GM13977 (cell line): ENCODE measurements at places on chromosomes 13 and 19.

DNA sequence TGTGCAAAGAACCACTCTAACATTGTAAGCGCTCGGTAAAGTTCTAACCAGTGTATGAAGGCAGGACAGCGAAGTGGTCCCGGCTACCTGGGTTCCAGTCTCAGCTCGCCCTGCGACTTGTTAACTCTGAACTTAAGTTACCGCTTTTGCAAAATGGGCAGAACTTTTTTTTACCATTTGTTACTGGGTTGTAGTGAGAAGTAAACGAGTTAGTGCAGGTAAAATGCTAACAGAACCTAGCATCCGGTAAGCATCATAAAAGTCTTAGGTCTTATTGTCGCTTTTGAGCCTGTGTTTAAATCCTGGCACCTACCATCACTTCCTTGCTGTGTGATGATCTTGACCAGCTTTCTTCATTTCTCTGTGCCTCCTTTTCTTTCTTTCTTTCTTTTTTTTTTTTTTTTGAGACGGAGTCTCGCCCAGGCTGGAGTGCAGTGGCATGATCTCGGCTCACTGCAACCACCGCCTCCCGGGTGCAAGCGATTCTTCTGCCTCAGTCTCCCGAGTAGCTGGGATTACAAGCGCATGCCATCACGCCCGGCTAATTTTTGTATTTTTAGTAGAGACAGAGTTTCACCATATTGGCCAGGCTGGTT is 734 bp upstream of the TRMT1 start:
- DNase-seq: no peak

DNA sequence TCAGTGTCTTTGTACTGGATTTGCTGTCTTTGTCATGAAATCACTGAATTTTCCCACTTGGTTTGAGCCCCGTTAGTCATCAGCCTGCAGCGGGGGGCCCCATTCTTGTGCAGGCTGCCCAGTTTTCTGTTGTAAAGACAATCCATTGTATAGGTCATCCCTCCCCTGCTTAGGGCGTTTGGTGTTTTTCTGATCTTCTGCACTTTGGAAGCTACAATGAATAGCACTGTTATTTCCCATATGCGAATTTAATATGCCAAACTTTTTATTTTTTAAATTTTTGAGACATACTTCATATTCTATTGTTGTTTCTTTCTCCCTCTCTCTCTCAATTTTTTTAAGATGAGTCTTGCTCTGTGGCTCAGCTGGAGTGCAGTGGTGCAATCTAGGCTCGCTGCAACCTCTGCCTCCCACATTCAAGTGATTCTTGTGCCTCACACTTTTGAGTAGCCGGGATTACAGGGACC is 9.0 kb downstream of the SLC27A1 start:
- peak; percentile 3 for DNase-seq

DNA sequence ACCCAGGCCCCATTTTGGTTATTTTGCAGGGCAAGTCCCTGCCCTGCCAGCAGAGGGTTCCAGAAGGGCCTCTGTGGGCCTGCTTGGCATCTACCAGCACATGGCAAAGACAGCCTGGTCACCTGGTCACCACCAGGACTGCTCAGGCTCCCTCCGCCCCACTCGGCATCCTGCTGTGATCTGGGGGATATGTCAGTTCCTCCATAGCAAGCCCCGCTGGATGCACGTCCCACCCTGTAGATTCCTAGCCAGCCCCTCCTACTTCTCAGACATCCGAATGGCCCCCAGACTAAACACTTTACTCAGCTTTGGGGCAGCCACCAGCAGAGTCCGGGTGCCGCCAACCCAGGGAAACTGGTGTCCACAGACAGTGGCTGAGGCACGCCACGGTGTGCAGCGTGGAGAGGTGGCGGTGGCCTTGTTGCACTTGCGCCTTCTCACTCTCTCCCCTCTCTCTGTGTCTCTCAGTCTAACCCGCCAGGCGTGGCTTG is 31.8 kb upstream of the USE1 start:
- DNase-seq: no peak

- peak; percentile 89 for DNase-seq
Measured at GRCh38 chr19:8580710-8581281, 3.6 kb upstream of the MYO1F start.

DNA sequence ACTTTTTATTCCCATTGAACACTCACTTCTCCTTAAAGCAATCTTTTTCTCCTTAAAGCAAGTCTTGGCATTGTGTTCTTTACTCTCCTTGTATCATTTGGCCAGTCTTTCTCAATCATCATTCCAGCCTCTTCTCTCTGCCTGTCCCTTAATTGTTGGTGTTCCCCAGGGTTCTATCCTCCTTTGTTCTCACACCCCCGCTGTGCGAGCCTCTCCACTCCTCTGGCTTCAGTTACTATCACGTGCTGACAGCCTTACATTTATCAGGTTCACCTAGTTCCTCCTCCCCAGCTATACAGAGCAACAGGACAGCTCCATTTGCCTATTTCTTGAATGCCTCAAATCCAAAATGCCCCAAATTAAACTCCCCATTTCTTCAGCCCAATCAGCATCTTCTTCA is 24.6 kb downstream of the CYSLTR2 start:
- DNase-seq: no peak

- peak; percentile 45 for DNase-seq
Measured at GRCh38 chr19:30669329-30670010, 297.3 kb downstream of the ZNF536 start.

- no peak for DNase-seq
Measured at GRCh38 chr13:27437126-27437525, 12.7 kb downstream of the GTF3A start.

GRCh38 chr19:27962264-27962663 is 1250.7 kb downstream of the UQCRFS1 start:
- DNase-seq: no peak

- DNase-seq: no peak
Measured at GRCh38 chr19:9065457-9066014, 21.3 kb upstream of the OR1M1 start.

DNA sequence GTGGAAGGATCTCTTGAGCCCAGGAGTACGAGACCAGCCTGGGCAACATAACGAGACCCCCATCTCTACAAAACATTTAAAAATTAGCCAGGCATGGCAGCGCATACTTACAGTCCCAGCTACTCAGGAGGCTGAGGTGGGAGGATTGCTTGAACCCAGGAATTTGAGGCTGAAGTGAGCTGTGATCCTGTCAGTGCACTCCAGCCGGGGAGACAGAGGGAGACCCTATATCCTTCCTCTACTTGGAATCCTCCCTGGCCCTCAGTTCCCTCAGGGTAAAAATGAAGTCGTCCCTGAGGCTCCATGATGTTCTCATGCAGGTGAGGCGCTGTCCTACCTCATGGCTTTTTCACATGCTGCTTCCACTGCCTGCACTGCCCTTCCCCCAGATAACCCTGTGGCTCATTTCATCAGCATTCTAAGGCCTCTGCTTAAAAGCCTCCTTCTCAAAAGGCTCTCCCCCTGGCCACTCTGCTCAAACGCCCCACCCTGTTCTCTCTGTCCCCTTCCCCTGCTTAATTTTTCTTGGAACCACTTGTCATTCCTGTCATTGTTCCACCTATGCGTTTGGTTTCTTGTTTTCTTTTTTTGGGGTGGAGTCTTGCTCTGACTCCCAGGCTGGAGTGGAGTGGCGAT is 19.2 kb downstream of the DNM2 start:
- no peak for DNase-seq

DNA sequence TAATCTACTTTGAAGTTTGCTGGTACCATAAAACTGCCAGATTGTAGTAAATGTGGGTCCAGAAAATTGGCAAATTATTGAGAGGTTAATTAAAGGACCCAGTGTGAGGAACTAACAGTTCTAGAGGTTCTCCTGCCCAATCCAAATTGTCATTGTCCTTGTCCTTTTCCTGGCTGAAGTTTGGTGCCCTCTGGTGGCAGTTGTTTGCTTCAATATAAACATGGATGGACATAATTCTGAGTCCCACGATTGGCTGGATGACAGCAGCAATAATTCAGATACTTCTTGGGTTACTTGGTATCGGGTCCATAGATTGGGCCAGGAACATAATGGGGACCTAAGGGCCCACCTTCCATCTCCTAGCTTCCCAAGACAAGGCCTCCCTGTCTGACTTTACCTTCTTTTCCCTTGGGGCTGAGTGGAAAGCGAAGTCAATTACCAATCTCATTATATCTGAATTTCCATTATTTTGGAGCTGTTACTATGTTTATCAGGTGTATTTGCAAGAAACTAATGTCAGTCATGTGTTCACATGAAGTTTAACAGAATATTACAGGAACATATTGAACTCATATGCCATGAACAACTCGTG is 33.8 kb upstream of the GARRE1 start:
- peak; percentile 42 for DNase-seq

DNA sequence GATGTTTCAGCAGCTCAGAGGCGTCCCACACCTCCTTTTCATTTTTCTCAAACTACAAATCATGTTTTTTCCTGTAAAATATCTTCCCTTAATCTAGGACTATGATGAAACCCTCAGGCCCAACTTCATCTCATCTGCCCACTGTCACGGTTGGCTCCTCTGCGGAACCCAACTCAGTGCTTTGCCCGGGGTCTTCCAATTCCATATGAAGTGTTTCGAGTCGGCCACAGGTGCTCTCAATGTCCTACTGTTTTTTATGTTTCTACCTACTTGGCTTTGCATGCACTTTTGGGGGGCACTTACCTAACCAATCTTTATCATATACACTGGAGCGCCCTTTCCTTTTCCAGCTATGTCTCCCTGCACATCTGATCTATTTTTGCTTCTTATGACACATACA is 28.1 kb downstream of the COL4A1 start:
- no peak for DNase-seq
